ENCODE measurements at places on chromosomes 12 and 14.
A peak's percentile ranks its signal among the peaks of the same experiment; 100 is the strongest.

- no peak for DNase-seq
Observed at GRCh38 chr14:34997762-34998161, 15.0 kb downstream of the SRP54 start.

- no peak for DNase-seq
Observed at GRCh38 chr14:61102549-61103466, 121.8 kb downstream of the SLC38A6 start.

DNA sequence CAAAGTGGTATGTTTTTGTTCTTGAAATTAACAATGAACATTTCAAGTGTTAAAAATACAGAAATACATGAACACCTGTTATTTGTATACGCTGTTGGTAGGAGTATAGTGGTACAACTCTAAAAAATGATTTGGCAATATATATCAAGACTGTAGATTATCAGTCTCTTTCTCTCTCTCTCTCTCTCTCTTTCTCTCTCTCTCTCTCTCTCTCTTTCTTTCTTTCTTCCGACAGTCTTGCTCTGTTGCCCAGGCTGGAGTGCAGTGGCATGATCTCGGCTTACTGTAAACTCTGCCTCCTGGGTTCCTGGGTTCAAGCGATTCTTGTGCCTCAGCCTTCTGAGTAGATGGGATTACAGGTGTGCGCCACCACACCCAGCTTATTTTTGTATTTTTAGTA lies 12.6 kb downstream of the HEBP1 start:
- no peak for DNase-seq

GRCh38 chr12:27383429-27384260 lies 51.0 kb downstream of the BMAL2 start:
- peak; percentile 70 for DNase-seq

DNA sequence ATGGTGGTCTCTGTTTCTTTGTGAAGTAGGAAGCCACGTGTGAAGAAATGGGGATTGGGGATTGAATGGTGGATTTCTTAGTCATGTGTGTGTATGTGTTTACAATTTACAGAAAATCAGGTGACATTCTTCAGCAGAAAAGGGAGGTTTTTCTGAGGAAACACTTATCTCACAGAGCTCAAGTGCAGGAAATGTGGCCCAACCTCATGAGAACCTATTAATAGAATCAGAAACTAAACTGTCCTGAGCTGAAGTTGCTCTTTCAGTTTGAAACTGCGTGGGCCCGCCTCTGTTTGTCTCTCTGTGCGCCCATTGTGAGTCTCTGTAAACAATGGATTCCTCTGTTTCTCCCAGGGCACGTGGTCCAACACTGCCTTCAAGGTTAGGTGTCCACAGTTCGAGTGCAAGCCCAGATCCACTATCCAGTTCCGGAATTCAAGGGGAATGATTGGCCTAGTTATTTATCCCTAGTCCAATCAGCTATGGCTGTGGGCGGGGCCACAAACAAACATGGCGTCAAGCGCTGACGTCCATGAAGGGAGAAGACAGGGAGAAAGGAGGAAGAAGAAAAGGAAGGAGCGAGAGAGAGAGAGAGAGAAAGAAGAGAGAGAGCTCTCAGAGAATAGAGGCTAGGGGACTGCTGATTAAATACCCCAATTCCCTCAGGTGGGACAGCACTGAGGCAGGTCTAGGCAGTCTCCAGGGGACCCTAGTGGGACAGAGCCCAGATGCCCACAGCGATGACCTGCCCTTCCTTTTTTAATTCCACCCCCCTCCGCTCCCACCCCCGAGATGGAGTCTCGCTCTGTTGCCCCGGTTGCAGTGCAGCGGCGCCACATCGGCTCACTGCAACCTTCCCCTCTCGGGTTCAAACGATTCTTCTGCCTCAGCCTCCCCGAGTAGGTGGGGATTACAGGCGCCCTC lies 31.4 kb upstream of the C12orf76 start:
- peak; percentile 28 for DNase-seq

- no peak for DNase-seq
Observed at GRCh38 chr12:67519484-67520433, 128.8 kb upstream of the DYRK2 start.

GRCh38 chr12:21993438-21993981 lies 52.3 kb upstream of the ABCC9 start:
- DNase-seq = no peak

DNA sequence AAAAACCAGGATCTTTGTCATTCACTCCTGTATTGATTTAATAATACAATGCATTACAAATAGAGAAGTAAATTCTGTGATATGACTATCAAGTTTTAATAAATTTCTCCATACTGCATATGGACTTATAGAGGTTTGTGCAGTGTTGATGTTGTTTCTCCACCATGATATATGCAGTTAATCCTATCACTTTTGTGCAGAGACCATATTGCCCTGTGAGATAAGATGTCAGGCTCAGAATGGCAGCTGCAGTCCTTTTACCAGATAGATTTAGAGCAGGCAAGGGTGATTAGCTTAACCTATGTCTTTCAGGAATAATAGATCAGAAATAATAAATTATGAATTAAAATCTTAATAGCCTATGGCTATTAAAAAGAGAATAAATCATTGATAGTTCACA lies 38.6 kb upstream of the KCNJ8 start:
- DNase-seq = no peak

GRCh38 chr14:101535701-101536207 lies 25.5 kb upstream of the DIO3 start:
- no peak for DNase-seq

Data from hematopoietic multipotent progenitor cell treated with erythropoietin and hydrocortisone succinate and interleukin-3 and kit ligand, for 17 days (in vitro differentiated cells).